ENCODE measurements at places on chromosomes 2 and 18. TPM values are rescaled to one million over a fixed set of nuclear protein-coding genes. Genes with fewer than 3 reads are reported as not detected.

DNA sequence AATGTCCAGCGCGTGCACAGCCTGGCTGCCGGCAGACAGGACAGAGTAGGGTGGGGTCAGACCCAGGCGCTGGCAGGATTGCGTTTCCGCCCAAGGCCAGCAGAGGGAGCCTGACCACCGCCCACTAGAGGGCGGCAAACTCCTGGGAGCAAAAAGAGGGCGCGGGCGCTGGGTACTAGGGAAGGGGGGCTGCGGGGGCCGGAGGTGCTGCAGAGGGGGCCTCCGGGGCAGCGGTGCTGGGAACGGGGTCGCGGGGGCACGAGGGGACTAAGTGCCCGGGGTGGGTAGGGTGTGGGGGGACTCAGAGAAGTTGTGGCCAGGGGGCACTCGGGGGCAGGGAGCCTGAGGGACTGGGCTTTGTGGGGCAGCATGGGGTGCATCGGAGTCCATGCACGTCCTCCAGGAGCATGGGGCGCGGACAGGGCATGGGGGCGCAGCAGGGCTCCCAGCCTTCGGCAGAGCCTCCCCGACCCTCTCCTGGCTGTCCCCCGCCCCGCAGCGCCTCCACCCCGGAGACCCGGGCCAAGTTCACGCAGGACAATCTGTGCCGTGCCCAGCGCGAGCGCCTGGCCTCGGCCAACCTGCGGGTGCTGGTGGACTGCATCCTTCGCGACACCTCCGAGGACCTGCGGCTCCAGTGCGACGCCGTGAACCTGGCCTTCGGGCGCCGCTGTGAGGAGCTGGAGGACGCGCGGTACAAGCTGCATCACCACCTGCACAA lies 3.2 kb downstream of the TEKT4 start:
- no peak for DNase-seq

Gene CXCR1
- total RNA-seq, result not detected

GRCh38 chr2:101463911-101464641 lies 10.8 kb downstream of the RFX8 start:
- peak; percentile 97 for DNase-seq

- DNase-seq, result no peak
These were observed 28.3 kb downstream of the FHOD3 start for GRCh38 chr18:36325846-36326245.

- no peak for DNase-seq
These were observed 36.5 kb downstream of the MGAT5 start for GRCh38 chr2:134290358-134290757.

DNA sequence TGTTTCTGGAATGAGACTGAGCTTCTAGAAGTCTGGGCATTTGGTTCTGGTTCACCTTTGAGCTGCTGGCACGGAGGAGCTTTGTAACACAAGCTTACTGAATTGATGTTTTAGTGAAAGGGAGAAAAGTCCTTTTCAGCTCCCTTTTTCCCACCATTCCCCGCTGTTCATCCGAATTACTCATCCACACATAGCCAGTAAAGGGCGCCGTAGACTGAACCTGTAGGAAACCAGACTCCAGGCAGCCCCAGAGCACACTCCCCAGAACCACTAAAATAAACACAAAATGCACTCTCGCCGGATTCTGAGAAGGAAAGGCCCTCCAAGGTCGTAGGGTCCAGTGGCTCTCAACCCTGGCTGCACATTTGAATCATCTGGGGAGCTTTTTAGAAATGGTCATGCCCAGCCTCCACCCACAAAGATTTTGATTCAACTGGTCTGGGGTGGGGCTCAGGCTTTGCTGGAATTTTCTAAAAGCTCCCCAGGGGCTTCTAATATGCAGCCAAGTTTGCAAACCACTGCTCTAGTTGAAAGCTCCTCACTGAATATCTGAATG lies 29.6 kb downstream of the TCF7L1 start:
- DNase-seq, result no peak

DNA sequence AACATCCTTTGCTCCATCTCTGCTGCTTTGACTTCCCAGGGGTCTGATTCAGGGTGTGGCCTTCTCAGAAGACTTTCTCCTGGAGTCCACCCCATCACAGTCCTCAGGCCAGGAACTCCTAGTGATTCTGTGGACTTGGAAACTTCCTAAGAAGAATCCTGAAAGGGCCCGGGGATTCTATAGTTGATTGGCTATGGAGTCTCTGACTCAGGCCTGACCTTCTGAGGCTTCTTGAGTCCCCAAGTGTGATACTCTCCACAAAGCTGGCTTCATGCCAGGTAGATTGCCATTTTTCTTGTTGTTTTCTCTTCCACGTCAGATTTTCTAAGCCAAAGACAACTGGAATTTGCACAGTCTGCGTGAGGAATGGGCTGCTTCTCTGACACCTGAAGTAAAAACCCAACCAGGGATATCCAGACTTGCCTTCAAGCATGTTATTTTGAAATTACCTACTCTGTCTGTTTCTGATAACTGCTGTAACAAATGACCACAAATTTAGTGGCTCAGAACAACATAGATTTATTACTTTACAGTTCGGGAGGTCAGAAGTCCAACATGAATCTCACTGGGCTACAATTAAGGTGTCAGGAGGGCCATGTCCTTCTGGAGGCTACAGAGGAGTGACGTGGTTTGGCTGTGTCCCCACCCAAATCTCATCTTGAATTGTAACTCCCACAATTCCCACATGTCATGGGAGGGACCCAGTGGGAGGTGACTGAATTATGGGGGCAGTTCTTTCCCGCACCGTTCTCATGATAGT lies 69.3 kb downstream of the ALPK2 start:
- no peak for DNase-seq

GRCh38 chr2:78993518-78994148 lies 31.9 kb upstream of the REG3G start:
- no peak for DNase-seq

GRCh38 chr18:76679945-76680344 lies 142.4 kb upstream of the ZNF236 start:
- DNase-seq, result no peak
